ENCODE measurements at places on chromosomes 5 and 9.
A peak's percentile ranks its signal among the peaks of the same experiment; 100 is the strongest.

DNA sequence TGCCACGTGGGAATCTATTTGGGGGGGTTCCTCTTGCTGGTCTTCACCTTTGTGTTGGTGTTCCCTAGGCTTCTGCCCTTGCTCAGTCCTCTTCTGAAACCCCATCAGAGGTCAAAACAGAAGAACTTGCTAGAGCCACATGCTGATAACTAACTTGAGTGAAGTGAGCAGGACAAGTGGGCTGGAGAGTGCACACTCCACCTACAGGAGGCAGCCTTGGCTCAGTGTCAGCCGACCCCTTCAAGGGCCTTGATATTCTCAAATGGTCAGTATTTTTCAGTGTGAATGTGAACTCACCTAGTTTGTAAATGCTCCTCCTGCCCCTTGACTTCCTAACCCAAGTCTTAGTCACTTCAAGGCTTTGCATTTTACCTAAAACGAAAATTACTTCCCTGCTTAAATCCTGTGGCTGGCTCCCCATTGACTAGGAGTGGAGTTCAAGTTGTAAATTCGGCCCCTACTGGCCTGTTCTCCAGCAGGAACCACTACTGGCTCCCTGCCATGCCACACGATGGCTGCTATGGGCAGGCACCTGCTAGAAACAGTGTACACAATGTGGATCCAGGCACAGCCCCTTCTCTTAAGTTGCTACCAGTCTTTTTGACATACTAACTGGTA lies 3.6 kb upstream of the SLC1A3 start:
- peak; percentile 4 for DNase-seq

GRCh38 chr9:70495514-70495913 lies 81.1 kb upstream of the KLF9 start:
- no peak for DNase-seq

DNA sequence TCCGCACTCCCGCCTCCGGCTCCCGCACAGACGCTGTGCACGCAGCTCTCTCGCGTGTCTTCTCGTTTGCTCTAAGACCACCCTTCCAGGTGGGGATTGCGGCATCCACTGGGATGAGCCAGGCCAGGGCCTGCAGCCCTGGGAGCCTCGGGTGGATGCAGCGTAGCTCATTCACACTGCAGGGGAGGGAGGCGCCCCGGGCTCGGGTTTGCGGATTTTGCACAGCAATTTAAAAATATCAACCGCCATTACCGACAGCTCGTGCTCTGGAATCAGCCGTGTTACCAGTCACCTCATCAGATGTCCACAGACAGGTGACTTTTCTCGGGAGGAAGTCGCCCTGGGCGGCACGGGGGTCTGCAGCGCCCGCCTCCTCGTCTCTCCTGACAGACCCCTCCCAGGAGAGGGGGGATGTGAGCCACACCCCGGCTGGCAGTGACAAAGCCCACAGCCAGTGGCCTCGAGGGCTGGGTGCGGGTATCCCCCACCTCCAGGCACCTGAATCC lies 20.8 kb upstream of the SLC6A3 start:
- DNase-seq = no peak

- DNase-seq = peak; percentile 65
Observed at GRCh38 chr9:112097712-112098688, 77.1 kb downstream of the SUSD1 start.

- DNase-seq = no peak
Observed at GRCh38 chr9:107042606-107043005, 179.6 kb downstream of the ZNF462 start.

DNA sequence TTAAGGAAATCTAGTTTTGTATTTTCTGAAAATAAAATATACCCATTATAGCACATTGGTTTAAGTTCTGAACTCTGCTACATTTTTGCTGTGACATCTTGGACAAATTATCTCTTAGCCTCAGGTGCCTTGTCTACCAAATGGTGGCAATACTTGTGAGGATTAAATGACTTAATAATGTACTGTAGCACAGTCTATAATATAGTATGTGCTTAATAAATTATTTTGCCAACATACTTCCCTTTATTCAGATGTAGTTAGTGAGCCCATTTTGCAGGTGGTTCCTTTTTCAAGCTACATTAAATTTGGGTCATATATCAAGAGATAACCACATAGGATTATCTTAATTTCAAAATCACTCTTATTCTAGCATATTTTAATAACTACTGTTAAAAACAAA lies 3.2 kb downstream of the ETF1 start:
- no peak for DNase-seq

DNA sequence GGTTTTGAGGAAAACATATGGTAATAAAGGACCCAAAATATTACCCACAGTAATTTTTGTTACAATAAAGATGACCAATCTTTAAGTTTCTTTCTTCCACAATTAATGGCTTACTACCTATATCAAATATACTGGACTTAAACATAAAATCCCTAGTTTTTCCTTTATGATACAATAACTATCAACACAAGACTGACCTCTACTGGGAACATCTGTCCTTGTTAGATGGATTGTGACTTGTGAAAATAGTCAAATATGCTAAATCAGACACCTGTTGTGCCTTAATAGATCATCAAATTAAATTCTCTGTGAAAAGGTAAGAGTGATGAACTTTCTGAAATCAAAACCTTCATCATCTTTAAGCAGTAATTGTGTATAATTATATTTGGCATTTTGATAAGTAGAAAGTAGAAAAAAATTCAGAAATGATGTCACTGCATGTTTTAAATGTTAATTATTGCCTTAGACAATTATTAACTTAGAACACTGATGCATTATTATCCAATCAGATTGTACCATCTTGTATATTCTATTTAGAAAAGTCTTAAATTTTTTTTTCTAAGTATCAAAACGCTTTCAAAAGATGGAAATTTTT lies 113.6 kb downstream of the DEPDC1B start:
- no peak for DNase-seq

DNA sequence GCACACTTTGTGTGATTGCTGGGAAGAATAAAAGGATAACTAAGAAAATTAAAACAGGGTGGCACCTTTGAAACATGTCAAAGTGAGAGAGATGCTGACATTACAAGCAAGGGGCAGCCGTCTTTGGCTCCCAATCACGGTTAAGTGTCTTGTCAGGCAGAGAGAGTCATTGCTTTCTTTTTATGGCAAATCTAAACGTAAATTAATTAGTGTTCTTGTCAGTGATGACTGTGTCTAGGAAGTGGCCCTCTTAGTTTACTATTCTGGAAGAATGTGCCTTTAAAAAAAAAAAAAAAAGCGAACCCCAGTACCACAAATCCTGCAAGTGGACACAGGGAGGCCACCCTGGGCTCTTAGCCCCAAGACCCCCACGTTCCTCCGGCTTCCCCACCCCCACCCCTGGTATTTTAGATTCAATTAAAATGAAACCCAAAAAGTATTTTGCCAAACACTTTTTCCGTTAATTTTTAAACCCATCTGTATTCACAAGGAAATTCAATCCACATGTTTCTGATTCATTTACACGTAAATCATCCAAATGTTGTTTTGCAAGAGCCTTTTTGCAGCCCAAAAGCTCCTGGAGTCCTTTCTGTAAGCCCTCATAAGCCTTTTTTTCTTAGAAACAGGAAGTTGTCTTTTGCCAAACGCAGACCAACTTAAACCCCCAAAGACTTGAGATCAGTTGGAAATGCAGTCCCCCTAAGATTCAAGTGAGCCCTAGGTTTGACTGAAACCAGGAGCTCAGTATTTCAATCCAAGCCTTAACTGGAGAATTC lies 399.3 kb downstream of the EBF1 start:
- DNase-seq = no peak

GRCh38 chr9:92989561-92989960 lies 42.2 kb downstream of the FGD3 start:
- no peak for DNase-seq

DNA sequence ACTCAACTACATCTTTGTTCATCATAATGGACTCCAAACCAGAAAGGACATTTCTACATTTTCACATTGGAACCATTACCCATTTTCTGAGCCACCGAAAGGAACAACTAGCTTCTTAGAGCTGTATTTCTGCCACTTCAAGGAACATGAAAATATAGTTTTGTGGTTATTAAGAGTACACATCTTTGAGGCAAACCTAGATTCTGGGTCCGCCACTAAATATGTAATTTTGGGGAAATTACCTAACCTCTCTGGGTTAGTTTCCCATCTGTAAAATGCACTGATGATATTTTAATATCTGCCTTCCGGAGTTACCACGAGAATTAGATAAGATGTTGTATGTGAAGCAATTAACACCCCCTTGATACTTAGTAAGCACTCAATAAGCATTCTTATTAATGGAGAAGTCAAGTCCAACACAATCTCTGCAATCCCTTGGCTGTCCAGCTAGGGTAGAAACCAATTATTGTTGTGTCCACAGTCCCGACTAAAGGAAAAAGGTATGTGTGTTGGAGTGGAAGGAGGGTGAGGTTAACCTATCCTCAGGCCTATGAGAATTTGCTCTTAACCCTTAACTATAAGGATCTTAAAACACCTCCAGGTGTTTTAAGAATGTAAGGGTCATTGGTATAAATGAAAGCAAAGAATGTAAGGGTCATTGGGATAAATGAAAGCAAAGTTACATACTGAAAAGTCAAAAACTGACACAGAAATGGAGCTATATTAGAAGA lies 94.0 kb upstream of the PTGER4 start:
- DNase-seq = no peak

DNA sequence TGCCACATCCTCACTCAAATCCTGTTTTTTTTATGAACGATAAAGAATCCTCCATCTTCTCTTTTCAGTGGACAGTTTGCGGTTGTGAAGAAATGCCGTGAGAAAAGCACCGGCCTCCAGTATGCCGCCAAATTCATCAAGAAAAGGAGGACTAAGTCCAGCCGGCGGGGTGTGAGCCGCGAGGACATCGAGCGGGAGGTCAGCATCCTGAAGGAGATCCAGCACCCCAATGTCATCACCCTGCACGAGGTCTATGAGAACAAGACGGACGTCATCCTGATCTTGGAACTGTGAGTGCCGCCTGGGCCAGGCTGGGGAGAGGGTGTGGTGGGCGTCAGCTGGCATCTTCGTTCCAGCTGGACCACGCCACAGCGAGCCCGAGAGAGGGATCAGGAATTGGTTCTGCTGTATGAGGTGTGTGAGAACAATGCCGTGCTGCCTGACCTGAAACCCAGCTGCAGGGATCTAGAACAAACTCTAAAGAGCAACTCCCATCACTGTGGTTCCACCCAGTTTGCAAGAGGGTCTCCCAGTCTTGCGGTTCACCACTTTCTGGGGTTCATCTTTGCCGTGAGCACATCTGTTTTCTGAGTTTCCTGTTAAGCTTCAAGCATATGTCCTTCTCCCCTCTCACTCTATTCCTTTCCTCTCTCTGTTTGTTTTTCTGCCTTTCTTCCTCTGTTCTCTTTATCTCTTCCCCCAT lies 107.4 kb downstream of the DAPK1 start:
- DNase-seq = no peak

- no peak for DNase-seq
Observed at GRCh38 chr5:76274571-76274970, 128.5 kb upstream of the IQGAP2 start.

DNA sequence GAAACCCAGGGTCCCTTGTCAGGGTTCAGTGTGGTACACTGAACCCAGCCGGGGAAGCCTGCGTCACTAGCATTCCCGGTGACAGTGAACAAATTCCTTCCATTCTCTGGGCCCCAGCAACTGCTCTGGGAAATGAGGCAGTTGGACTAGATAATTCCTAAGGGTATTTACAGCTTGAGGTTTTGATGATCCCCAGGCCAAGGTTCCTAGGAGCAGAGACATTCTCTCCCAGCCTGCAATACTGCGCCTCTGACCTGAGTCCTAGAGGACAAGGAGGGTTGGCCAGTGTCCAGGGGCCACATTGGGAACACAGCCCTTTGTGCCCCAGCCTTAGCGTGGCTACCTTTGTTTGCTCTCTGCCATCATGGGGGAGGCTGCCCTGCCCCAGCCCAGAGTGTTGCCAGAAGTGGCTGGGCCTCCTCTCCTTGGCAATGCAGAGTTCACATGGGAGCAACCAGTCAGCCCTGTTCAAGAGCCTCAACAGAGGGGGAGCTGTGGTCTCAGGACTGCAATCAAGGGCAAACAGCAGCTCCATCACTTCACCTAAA lies 178.2 kb downstream of the SEC61B start:
- no peak for DNase-seq

GRCh38 chr5:71582945-71583584 lies 4.1 kb upstream of the MCCC2 start:
- DNase-seq = no peak

GRCh38 chr9:93675336-93676150 lies 99.2 kb downstream of the PHF2 start:
- DNase-seq = no peak

DNA sequence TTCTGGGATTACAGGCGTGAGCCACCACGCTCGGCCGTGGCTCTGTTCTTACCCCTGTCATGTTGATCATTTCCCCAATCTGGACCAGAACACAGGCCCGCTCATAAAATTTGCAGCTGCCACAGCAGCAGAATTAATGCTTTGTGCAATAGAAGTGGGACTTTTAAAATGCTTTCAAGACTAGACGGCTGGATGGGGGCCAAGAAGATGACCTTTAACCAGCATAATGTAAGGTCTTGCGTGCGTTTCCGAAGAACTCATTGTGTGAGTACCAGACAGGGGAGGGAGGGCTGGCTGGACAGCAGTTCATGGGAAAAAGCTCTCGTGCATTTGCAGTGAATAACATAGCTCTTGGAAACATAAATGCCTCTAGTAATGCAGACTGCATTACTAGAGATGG lies 3.5 kb upstream of the WDR38 start:
- no peak for DNase-seq

- DNase-seq = peak; percentile 38
Observed at GRCh38 chr9:96720435-96720834, 57.5 kb downstream of the ZNF510 start.
